ENCODE measurements at places on chromosomes 12 and 14. TPM values are rescaled to one million over a fixed set of nuclear protein-coding genes. Genes with fewer than 3 reads are reported as not detected.

DNA sequence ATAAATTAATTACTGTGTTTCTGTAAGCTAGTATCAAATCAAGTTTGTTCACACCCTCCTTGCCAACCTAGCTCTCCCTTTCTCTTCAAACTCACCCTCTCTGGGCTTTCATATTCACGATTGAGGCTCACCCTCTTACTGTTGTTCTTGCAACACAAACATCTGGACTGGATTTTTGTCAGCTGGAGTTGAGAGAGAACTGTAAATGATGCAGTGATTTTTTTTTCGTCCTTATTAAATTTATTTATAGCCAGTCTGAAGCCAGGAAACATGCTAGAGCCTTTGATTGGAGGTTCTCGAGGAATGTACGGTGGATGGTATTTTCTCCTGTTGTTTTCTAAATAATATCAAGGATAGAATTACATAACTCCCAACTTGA, 485.1 kb downstream of the ZFP36L1 start:
- DNase-seq, result no peak

DNA sequence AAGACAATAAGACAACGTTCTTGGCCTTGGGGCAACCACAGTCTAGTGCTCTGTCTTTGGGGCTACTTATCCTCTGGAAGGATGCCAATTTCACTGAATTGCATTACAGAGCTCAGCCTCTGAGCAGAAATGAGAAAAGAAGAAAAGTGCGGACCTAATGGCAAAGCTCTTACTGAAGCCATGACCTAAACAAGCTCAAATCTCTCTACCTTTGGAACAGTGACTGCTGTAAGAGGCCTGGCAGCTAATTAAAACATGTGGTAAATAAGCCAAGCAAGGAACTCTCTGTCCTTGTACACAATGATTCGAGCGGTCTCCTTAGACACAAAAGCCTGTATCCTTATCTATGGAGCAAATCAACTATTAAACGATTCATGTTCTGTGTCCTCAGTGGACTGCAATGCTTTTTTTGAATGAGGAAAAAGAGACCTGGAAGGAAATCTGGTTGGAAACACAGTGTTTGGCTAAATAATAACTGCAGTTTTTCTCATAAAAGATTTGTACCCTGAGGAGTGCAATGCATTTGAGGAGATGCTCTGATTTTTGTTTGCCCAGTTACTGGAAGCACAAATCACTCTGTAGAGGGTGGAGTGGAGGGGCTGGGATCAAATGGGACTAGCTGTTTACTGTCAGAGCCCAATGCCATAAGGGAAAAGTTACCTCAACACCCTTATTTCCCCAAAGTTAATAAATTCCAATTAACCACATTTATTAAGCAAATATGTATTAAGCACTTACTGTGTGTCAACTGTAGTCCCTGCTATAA, 113.9 kb downstream of the NDUFA12 start:
- DNase-seq, result no peak

DNA sequence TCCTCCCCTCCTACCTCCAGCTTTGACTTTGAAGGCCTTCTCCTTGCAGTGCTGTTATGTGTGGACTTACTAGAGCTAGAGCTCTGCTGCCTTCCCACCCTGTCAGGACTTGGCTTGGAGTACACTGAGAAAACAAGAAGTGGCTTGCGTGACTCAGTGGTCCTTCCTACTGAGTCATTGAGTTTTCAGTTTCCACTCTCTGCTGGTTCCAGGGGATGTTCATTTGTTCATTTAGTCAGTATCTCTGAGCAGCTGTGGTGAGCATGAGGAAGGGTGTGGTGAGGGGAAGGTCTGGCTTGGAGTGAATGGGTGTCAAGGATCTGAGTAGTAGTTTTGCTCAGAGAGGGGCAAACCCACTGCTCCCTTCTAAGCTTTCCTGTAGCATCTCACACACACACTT, 17.2 kb upstream of the ELK3 start:
- DNase-seq, result no peak

- no peak for DNase-seq
Measured at GRCh38 chr14:54483846-54484245, 4.9 kb downstream of the GMFB start.

DNA sequence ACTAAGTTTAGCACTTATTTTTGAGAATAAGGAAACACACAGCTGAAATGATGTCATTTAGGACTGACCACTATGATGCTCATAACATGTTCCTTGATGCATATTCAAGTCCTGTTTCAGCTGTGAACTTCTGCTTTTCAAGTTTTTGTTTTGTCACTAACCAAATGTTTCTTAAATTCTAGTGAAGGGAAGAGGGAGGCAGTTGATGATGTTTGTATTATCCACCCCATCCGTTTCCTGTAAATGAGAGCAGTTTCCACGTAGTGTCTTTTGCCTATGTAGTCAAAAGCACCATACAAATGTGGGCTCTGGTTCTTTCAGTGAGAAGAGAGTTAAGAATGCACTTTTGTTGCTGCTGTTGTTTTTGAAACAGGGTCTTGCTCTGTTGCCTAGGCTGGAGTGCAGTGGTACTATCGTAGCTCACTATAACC, 491.8 kb downstream of the PCNX1 start:
- DNase-seq, result no peak

SPATA7 gene
- total RNA-seq, result 19.4 TPM

OR4N5 gene
- total RNA-seq, result not detected
